MG63 (cell line): ENCODE measurements at places on chromosomes 2 and 18. TPM values are rescaled to one million over a fixed set of nuclear protein-coding genes. Genes with fewer than 3 reads are reported as not detected.

DNA sequence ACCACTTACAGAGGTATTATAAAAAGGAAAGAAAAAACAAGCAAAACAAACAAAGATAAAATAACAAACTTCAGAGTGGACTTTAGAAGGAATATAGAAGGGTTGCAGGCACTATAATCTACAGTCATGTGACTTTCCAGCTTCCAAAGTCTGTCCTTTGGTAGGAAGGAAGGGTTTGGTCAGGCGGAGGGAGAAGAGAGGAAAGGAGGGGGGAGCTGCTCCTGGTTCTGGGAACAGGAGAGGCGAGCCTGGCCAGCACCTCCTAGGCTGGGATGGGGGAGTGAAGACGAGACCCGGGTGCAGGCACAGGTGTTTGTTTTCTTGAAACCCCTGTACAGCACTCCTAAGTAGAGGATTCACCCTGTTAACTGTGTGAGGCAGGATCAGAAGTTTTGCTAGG lies 53.8 kb upstream of the GATA6 start:
- no peak for DNase-seq

Gene HDLBP
- total RNA-seq: 383 and 447 TPM in 2 replicates

DNA sequence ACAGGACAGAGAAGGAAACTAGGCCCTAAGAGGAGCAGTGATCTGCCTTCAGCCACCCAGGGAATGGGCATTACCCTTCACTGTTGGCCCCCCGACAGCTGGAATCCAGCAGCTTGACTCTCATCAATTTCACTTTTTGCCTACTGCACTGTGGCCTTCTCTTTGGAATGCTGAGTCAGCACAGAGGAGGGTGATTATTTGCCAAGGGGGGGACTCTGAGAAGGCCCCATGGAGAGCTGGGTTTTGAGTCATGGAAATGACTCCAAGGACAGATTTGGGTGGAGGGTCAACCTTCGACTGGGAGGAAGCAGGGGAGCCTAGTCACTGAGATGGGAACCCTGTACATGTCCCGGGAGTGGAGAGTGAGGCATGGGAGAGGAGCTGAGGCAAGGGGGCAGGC lies 38.1 kb upstream of the NTSR2 start:
- DNase-seq: peak; percentile 85

Gene CPO
- not detected in 2 replicates for total RNA-seq

GRCh38 chr2:235044501-235045271 lies 92.9 kb downstream of the SH3BP4 start:
- DNase-seq: no peak

DNA sequence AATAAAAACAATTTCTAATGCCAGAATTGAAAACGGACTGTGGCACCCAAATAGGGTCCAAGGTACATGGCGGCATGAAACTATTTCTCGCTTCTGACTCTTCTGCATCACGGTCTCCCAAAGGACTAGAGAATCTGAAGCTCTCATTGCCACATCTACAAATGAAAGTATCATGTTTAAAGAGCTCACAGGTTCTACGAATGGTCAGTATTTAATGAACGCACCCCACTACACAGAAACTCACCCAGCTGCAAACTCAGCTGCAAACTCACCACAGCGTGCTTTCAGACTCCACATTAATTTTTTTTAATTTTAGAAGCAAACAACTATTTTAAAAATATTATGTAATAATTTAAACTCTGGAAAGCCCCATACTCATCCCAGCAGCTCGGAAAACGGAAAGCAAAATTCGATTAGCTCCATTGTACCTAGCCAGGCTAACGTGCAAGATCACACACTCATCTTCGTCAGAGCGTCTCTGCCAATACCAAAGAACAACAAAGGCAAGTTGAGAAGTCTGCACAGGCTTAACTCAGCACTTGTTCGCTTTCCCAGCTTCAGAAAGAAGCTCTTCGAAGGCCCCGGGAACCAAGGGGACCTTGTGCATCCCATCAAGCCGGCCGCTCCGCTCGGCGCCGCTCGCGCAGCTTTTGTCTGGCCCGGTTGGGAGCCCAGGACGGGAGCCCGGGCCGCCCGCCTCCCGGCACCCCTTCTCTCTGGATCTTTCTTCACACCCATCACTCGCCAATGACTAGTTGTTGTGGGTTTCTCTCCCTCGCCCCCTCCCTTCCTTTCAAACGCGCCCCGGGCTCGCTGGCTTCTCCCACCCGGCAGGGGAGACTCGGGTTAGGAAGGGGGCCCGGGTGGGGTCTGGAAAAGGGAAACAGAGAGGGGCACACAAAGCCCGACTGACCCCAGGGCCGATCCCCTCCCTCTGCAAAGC lies 785 bp downstream of the CLASP1 start:
- peak; percentile 38 for DNase-seq

- DNase-seq: no peak
Observed at GRCh38 chr2:29420999-29421782, 306.0 kb downstream of the CLIP4 start.

- no peak for DNase-seq
Observed at GRCh38 chr2:43538034-43538670, 57.7 kb downstream of the THADA start.
